ENCODE measurements at places on chromosomes 7 and 10.
A peak's percentile ranks its signal among the peaks of the same experiment; 100 is the strongest.

GRCh38 chr7:91201442-91202113, 62.7 kb upstream of the FZD1 start:
- no peak for DNase-seq

- no peak for DNase-seq
Measured at GRCh38 chr10:132962623-132963429, 20.5 kb upstream of the CFAP46 start.

DNA sequence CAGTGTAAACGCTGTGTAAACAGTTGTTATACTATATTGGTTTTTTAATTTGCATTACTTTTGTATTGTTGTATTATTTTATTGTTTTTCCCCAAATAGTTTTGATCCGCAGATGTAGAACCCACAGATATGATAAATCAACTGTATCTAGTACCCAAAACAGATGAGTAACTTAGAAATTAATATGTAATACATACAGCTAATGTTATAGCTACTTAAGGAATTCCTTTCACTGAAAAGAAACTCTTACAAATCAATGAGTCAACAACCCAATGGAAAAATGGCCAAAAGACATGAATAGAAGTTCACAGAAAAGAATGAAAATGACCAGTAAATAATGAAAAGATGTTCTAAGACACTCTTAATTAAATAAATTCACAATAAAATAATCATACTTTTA, 32.3 kb upstream of the ARL4A start:
- no peak for DNase-seq

DNA sequence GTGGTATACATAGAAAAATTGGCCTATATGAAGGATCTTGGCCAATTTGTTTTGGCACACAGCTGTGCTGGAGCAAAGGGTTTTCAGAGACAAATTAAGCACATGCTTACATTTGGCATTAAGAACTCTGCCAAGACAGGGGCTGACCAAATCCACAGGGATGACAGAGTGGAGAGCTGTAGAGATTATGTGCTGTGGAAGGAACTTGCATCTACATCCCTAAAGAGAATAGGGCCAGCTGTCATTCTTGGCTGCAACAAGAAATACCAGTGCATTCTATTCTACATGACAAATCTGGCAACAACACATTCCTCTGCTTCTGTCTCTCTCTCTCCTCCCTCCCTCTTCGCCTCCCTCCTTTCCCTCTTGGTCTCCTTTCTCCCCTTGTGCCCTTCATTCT, 75.6 kb downstream of the POM121L12 start:
- no peak for DNase-seq

GRCh38 chr7:109354000-109354399, 784.3 kb downstream of the DNAJB9 start:
- no peak for DNase-seq

- DNase-seq, result no peak
Measured at GRCh38 chr7:130914554-130915294, 180.7 kb upstream of the KLF14 start.

DNA sequence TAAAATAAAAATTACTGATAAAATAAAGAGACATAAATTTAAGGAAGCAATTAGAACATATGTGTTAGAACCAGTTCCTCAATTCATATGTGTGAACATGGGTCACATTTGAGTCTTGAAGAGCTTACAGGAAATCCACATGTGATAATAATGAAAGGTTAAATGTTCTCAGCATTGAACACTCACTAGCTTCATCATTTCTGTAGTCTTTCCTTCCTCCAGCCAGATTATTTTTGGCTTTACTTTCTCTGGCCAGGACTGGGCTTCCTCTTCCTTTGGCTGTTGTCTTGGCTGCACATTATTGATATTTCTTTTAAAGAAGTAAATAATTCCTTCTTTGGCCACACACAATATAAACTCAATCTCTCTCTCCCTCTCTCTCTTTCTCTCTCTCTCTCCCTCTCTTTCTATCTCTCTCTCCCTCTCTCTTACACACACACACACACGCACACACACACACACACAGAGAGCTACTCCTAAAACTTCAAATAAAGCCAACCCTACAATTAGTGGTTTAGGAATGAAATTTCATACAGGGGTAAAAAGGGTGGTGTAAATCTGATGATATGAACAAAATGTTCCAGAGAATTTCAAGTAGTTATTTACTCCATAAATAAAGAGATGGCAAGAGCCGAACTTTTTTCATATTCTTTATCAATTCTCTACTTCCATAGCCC, 171.2 kb downstream of the REEP3 start:
- DNase-seq, result no peak

DNA sequence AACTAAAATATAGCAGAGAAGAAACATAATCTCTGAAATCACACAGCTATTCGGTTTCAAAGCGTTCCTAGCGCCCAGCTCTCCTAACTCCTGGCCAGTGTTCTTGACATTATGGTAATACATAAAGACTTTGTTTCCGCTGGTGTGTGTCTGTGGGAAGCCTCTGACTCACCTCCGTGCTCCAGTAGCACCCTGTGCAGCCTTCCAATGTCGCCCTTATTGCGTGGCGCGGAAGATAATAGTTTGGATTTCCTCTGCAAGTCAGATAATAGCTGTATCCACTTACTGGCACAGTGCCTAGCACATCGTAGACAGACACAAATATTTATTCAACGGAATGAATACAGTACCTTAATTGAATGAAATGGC, 570 bp downstream of the BMS1 start:
- DNase-seq, result peak; percentile 10

DNA sequence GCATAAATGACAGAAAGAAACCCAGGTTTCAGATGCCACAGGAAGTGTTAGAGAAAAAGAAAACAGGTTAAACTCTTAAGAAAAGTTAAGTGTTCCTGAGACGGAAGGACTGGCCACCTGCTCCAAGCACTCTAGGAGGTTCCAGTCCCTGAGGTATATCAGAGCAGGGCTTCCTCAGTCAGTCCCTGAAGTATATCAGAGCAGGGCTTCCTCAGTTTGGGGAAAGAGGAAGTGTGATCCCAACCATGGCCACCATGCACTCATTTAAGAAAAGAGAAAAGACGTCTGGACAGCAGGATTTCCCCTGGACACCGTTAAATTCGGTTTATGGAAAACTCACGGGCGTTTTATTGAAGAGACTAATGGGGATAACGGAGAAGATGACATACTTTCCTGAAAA, 133.4 kb upstream of the PFKP start:
- DNase-seq, result no peak

GRCh38 chr10:114525368-114525949, 121.2 kb upstream of the AFAP1L2 start:
- DNase-seq, result no peak

GRCh38 chr7:22853674-22854157, 31.1 kb upstream of the TOMM7 start:
- DNase-seq, result no peak

DNA sequence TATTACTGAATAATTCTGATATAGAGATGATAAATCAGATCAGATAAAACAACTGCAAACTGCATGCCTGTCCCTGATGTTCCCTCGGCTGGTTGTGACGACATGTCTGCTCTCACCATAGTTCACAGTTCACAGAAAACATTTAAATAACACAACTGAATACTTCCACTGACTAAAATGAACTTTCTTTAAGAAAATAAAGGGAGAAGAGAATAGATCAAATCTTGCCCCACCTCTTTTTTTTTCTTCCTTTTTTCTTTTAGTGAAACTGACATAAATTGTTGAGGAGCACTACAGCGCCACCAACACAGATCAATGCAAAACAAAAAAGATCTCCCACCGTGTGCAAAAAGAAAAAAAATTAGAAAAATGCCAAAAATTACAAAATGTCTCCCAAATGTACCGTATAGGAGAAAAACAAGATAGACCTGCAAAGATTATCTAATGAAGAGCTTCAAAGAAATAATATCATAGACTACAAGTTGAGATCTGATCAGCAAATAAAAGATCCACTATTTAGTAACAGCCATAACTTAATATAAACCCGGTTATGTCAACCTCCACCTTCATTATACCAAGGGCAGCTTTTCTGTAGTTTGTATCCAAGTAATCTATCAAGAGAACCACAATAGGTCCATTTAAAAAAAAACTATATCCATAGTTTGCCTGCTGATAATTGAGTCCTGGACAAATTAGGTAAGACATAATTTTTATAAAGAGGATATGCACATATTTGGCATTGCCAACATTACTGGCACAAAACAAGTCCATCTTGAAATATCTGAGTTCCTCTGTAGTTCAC, 30.7 kb upstream of the EPC1 start:
- peak; percentile 10 for DNase-seq

- no peak for DNase-seq
Measured at GRCh38 chr10:43844221-43844620, 195.5 kb upstream of the ZNF32 start.

DNA sequence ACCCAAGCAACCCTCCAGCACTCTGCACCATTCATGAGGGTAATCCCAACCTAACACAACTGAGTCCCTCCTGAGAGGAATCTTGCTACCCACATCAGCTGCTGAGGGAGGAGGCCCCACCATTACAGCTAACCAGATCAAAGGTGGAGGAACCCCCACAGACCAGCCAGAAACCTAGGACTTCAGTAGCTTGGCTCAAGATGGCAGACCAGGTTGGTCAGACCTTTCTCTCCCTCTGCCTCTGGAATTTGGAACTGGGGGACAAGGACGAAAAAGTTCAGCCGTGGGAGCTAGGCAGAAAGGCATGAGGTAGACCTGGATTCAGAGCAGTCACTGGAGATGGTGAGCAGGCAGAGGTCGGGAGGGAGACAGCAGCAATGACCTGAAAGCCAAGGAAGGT, 101.3 kb upstream of the CACUL1 start:
- no peak for DNase-seq

- no peak for DNase-seq
Measured at GRCh38 chr7:93515144-93515543, 59.4 kb downstream of the CALCR start.

- DNase-seq, result no peak
Measured at GRCh38 chr7:94049615-94050014, 45.5 kb upstream of the BET1 start.

- no peak for DNase-seq
Measured at GRCh38 chr10:85642421-85643170, 724.0 kb downstream of the GRID1 start.

DNA sequence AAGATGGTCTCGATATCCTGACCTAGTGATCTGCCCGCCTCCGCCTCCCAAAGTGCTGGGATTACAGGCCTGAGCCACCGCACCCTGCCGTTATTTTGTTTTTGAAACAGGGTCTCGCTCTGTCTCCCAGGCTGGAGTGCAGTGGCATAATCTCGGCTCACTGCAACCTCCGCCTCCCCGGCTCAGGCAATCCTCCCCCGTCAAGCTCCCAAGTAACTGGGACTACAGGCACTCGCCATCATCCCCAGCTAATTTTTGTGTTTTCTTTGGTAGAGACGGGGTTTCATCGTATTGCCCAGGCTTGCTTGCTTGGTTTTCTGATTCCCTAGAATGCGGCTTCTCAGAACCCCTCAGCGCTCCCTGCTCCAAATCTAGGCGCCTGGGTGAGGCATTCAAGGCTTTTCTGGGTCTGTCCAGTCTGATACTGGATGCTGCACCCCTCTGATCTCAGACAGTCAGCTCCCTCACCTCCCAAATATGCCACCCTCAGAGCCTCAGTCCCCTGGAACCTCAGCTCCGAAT, 1.3 kb downstream of the TFR2 start:
- DNase-seq, result no peak

GRCh38 chr10:76327441-76327840, 896.0 kb downstream of the LRMDA start:
- no peak for DNase-seq

DNA sequence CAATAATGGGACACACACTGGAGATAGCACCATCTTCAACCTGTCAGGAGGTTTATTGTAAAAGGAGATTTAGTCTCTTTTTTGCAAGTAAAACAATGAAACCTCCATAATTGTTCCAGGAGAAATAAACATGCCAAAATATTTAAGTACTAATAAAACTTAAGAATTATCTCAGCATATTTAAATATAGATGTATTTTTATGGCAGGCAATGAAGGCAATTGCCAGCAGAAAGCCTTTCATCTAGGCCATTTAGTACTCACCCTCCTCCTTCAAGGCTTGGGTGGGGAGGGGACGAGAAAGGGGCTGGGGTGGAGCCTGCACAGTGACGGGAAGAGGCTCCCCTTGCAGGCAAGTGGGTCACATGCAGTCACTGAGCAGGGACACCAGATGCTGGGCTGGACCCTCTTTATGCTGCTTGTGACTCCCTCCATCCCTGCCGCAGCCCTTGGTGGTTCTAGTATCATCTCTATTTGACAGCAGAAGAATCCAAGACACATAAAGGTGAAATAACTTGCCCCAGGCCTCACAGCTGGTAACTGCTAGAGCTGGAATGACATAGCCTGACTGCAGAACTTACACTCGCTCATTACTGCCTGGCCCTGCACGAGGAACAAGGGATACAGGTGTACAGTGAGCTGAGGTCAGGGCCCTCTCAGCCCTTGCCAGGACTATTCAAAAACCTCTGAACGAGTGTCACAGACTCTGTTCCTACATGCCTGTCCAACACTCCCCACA, 449.5 kb upstream of the ZMIZ1 start:
- no peak for DNase-seq

- DNase-seq, result no peak
Measured at GRCh38 chr10:69466689-69467088, 15.4 kb downstream of the TSPAN15 start.

All from nephron progenitor cell (in vitro differentiated cells).